ENCODE measurements at places on chromosomes 2 and 18.

GRCh38 chr2:20514596-20515269 lies 67.9 kb downstream of the RHOB start:
- DNase-seq, result no peak

DNA sequence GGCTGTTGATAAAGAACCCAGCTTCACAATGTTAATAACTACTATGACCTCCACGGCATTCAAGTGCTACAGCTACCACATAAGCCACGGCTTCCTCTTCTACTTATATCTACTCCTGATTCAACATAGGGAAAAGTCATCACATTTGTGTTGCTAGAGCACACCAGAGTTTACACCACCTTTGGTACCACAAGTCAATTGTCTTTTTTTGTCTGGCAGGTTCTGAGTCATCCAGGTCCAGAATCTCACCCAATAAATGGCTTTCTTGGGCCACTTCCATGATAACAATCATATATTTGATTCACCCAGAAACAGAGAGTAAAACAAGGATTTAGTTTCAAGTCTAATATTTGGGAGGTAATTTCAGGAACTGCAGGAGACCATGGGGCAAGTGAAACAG lies 480.2 kb downstream of the TMX3 start:
- DNase-seq, result no peak

GRCh38 chr18:63763831-63764600 lies 11.2 kb upstream of the SERPINB7 start:
- no peak for DNase-seq

DNA sequence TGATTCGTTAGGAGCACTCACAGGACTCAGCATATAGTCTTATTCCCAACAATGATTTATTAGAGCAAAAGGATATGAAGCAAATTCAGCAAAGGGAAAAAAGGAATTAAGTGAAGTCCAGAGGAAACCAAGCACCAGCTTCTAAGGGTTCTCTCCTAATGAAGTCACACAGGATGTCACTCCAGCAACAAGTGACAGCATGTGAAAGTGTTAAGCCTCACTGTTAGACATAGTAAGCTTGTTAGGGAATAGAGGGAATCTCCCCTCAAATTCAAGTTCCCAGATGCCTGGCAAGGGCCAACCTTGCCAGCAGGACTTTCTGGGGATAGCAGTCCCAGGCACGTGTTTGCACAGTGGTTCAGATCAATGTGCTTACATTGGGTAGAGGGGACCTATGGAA lies 4.4 kb upstream of the SLC30A6 start:
- no peak for DNase-seq

GRCh38 chr2:29583104-29583503 lies 338.3 kb downstream of the ALK start:
- DNase-seq, result no peak

DNA sequence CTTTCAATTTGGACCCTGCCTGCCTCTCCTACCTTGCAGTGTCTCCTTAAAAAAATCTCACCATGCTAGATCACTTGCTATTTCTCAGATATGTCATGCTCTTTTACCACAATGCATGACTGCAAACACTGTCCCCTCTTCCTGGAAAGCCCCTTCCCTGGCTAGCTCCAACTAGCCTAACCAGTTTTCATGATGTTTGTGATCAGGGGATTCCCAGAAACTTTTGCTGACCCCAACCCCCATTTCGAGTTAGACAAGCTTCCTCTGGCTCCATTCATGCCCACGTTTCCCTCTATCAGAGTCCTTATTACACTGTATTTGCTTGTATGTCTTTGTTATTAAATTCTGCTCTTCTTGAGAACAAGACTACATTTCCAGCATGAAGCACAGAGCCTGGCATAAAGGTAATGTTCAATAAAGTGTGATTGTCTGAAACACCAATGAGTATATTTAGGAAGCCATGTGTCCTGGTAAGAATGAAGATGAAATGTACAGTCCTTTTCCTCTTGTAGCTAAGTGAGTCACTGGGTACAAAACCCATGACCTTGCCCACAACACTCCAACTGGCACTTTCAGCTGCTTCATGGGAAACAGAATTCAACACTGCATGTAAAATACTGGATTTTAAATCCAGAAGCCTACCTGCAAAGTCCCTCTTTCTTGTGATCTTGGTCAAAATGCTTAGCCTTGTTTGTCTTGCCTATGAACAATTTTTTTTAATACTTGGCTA lies 62.0 kb upstream of the ATL2 start:
- no peak for DNase-seq

DNA sequence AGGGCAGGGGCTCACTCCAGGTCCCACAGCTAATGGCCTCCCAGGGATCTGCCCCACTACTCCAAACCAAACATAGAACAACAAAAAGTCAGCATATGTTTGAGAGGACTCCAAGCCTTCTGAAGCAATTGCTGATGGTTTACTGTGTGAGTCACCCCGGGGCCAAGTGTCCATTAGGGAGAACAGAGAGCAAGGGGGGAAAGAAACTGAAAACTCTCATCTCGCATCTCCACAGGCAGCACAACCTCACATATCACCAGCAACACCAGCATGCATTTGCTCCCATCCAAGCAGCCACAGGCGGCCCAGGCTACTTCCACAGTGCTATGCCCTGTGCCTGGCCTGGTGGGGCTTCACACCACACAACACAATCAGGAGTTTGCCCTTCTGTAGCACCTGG lies 39.1 kb downstream of the CYRIA start:
- DNase-seq, result no peak

- no peak for DNase-seq
Measured at GRCh38 chr18:44062345-44062744, 618.3 kb upstream of the SETBP1 start.

GRCh38 chr2:236601316-236602202 lies 31.9 kb downstream of the ACKR3 start:
- no peak for DNase-seq

DNA sequence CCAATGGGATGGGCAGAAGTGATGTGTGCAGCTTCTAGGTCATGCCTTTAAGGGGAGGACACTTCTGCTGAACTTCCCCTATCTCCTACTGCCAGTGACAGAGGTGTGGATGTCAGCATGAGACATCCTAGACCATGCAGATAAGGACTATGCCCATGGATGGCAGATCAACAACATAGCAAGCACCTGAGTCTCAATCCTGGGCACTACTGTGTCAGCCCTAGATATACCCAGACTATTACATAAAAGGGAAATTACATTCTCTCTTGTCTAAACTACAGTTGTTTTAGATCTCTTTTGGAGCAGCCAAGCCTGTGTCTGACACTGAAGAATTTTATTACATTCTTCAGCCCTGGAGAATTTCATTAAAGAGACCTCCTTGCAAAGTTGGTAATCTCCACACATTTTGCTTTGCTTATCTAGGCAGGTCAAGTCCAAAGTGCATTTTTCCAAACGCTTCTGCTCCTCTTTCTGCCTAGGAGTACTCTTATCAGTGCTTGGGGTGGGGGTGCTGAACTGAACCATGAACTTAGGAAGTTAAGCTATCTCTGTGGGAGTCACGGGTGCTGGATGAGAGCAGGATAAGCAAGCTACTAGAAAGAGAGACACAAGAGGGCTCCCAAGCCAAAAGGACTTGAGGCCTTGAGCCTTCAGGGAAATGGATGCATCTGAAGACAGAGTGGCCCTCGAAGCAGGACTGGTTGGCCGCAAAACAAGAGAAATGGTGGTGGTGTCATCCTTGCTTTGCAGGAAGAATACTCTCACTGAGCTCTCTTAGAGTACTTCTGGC lies 95.2 kb upstream of the SPRED2 start:
- no peak for DNase-seq

DNA sequence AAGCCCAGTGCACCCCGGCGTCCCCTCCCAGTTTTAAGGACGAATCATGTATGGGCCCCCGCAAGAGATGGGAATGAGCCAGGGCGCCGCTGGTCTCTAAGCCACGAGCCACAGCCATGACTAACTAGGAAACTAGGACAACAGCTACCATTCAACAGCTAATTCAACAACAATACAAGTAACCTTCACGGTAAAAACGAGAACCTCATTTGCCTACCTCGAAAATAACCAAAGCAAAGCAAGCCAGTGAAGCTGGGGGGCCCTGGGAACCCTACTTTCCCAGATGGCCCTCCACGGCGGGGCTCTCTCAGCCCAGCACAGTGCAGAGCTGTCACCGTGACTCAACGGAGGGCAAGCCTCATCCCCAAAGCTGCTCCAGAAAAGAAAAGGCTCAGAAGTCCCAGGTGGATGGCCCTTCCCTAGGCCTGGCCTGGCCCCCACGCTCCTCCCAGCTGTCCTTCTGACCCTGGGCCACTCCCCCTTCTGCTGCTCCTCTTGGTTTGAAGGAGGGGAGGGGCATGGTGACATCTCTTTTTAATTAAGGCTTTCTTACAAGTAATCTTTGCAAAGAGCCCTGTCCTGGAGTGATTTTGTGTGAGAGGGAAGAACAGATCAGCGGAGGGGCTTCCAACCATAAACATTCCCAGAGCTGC lies 126.3 kb downstream of the HDAC4 start:
- no peak for DNase-seq

GRCh38 chr2:238591732-238592131 lies 165.0 kb downstream of the ASB1 start:
- DNase-seq, result no peak

- DNase-seq, result no peak
Measured at GRCh38 chr18:60182223-60182622, 190.4 kb downstream of the MC4R start.

DNA sequence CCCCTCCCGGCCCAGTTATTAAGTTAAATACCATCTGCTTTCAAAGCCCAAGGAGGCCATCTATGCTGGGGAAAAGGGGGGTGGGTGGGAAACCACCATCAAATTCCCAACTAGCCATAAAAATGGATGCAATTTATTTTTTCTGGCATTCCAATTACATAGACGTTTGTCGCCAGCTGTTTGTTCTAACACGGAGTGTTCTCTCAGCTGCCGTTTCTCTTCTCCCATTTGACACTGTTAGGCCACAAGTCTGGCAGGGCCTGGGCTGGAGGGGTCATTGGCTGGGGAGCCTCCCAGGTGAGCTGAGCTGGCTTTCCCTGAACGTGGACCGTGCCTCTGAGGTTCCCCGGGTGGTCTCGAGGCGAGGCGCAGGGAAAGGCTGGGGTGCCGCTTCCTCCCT lies 16.6 kb downstream of the ATOH8 start:
- DNase-seq, result no peak

DNA sequence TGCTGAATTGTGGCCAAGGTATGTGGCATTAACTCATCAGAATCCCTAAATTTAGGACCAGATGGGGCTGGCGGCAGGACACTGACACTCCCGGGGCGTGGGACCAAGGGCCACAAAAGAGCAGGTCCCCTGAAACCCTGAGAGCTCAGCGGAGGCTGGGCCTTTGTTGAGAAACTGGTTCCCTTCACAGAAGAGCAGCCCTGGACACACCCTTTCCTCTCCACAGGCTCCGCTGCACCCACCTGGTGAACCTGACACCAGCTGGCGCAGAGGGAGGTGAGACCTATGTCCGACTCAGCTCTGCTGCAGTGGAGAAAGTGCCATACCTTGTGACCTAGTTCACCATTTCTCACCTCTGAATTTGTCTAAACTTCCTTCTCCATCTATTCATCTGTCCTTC lies 119.5 kb downstream of the RTP5 start:
- no peak for DNase-seq

DNA sequence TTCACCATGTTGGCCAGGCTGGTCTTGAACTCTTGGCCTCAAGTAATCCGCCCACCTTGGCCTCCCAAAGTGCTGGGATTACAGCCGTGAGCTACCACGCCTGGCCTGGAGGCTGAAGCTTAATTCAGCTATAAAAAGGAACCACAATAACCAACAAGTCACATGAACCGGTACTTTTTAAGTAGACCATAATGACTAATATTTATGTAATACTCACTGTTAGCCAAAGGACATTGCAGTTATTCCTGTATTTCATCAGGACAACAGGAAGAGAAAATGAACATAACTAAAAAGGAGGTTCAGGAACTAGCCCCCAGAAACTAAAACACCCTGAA lies 49.0 kb upstream of the TMEM87B start:
- DNase-seq, result no peak

- DNase-seq, result no peak
Measured at GRCh38 chr18:23307567-23308295, 145.4 kb upstream of the RIOK3 start.

- DNase-seq, result no peak
Measured at GRCh38 chr2:223062396-223062795, 10.4 kb downstream of the KCNE4 start.

- no peak for DNase-seq
Measured at GRCh38 chr2:240374085-240374907, 61.2 kb upstream of the GPC1 start.

DNA sequence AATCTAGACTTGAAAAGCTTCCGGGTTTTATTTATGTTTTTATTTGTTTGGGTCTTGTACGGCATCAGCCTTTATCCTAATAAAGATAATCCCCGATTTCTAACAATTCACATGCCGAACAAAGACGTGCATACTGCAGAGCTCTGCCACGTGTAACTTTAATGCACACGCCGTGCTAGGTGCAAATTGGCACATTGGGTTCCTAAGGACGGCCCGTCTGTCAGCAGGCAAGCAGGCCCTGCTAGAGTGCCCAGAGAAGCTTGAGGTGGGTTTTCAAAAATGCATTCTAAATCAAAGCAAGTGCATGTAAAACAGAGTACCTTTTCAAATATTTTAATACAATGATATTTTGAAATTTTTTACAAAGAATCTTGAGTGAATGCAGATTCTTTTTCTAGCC lies 806.4 kb upstream of the POU3F3 start:
- DNase-seq, result no peak

GRCh38 chr18:54506516-54507261 lies 84.4 kb upstream of the DYNAP start:
- DNase-seq, result no peak

DNA sequence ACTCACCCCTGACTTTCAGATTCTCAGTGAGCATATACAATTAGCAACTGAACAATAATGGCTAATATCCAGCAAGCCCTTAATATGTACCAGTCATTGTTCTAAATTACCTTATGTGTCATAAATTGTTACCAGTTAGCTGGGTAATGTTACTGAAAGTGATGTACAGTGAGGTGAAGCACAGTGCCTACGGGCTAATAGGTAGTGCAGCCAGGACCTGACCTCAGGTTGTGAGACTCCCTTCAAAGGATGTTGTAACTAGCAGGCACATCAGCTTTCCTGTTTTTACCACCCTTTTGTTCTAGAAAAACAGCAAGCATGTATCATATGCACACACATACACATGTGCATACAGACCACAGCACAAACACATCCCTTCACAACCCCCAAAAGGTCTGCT lies 258.3 kb downstream of the PHLPP1 start:
- no peak for DNase-seq

GRCh38 chr2:229160180-229160579 lies 110.9 kb downstream of the PID1 start:
- no peak for DNase-seq

DNA sequence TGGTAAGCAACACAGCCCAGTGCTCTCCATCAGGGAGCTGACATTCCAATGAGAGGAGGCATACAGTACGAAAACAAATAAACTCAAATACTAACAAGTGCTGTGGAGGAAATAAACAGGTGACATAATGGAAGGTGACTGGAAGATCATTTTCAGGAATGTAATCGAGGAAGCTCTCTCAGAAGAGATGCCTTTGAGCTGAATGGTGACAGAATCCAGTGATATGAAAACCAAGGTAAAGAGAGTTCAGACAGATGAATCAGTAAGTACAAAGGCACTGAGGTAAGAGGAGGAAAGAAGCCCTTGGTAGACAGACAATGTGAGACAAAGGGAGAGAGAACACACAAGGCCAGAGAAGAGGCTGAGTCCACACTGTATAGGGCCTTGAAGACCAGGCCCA lies 252.1 kb downstream of the LRATD1 start:
- DNase-seq, result no peak

- DNase-seq, result no peak
Measured at GRCh38 chr2:8926356-8926755, 77.1 kb downstream of the MBOAT2 start.

GRCh38 chr2:173458991-173459780 lies 104.5 kb downstream of the CDCA7 start:
- DNase-seq, result no peak

GRCh38 chr2:15942711-15943345 lies 2.5 kb downstream of the MYCN start:
- DNase-seq, result no peak
